Fibroblast of upper back skin (primary cell): ENCODE measurements at places on chromosomes 13 and 19.

DNA sequence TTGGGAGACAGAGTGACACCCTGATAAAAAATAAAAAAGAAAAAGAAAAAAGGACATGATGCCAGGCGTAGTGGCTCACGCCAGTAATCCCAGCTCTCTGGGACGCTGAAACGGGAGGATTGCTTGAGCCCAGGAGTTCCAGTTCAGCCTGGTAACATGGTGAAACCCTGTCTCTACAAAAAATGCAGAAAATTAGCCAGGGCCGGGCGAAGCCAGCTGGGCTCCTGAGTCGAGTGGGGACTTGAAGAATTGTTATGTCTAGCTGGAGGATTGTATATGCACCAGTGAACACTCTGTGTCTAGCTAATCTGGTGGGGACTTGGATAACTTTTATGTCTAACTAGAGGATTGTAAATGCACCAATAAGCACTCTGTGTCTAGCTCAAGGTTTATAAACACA lies 32.3 kb downstream of the TMPRSS9 start:
- no peak for DNase-seq

DNA sequence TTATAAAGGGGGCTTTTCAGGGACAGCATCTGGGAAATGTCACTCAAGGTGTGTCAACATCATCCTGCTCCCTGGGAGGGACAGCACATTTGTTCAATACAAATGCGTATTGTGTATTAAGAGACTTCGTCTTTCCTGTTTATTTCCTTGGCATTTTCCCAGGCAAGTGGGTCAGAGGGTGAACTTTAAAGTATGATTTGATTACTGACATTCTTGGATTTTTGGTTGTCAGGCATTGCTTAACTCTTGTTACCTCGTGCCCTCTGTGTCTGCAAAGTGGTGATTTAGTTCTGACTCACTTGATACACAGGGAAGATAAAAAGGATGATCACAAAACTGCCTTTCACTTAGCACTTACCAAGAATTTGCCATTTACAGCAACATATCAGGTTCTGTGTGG lies 292.7 kb downstream of the SUCLA2 start:
- DNase-seq = peak; percentile 60

DNA sequence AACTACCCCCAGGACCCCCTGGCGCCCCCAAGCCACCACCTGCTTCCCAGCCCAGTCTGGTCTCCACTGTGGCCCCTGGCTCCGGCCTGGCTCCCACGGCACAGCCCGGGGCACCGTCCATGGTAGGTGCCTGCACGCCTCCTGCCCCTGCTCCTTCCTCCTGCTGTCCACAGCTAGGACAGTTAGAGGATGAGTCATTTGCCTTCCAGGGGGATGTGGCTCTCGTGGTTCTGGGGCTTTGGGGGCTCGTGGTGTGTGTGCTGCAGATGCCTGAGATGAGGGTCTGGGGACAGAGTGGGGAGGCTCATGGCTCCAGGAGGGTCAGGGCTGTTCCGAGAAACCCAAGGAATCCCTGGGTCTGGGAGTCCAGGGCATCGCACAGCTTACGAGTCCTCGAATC lies 12.7 kb downstream of the MED25 start:
- no peak for DNase-seq

DNA sequence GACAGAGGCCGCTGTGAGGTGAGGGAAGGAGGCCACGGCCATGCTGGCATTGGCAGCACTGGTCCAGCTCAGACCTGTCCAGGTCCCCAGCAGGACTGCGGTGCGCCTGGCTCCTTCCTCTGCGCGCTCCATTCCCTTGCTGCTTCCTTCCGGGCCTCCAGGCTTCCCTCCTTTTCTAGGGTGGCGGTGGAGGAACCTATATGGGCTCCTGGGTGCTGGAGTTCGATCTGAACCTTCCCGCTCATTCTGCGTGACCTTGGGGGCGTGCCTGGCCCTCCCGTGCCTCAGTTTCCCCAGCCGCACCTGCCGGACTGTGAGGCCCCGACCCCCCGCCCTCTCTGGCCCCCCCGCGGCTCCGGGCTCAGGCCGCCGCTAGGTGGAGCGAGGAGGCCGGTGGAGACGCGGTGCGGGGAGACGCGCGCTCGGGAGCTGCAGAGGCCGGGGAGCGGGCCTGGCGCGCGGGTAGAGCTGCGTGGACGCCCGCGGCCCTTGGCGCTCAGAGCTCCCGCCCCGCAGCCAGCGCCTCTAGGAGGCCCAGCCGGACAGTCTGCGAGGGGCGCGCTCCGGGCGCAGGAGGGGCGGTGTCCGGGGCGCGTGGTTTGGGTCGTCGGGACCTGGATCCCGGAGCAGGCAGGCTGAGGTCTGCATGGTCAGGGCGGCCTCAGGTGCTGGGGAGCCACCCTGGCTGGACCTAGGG lies 29.9 kb downstream of the EFNA2 start:
- peak; percentile 34 for DNase-seq
